Right ventricle myocardium inferior (tissue), 1 donor: ENCODE measurements at places on chromosomes 4 and X.

- DNase-seq = no peak
Measured at GRCh38 chrX:107566604-107567262, 61.6 kb upstream of the PRPS1 start.

GRCh38 chrX:141405853-141406492 lies 163.7 kb upstream of the SPANXC start:
- no peak for DNase-seq

DNA sequence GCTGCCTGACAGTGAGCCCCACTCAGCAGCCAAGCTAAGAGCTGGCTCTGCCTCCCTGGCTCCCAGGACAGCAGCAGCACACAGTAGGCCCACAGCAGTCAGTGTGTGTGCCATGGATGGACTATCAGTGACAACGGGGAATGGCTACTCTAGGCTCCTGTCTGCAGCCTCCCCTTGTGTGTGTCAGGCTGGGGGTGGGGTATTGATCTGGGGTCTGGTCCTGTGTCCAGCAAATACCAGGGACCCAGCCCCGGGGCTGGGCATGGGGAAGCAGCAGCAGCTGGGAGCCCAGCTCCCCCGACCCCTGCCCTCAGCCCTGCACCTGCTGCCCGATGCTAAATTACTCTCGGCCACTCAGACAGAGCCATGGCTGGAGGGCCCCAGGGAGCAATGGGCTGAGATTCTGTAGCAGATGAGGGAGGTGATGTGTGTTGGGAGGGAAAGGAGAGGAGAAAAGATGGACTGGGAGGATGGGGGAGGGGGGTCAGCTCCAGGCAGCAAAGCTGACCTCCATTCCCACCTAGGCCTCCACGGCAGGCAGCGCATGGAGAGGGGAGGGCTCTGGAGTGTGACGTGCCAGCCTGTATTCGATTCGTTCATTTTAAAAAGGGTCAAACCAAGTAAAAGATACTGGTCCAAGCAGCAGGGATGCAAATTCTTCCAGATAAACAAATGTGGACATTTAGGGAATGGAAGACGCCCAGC lies 61.3 kb upstream of the CRMP1 start:
- DNase-seq = no peak

GRCh38 chr4:130074096-130074495 lies 978.1 kb downstream of the C4orf33 start:
- no peak for DNase-seq

- DNase-seq = no peak
Measured at GRCh38 chr4:101259876-101260275, 87.5 kb downstream of the PPP3CA start.

- no peak for DNase-seq
Measured at GRCh38 chr4:169084954-169085353, 74.9 kb upstream of the CBR4 start.

DNA sequence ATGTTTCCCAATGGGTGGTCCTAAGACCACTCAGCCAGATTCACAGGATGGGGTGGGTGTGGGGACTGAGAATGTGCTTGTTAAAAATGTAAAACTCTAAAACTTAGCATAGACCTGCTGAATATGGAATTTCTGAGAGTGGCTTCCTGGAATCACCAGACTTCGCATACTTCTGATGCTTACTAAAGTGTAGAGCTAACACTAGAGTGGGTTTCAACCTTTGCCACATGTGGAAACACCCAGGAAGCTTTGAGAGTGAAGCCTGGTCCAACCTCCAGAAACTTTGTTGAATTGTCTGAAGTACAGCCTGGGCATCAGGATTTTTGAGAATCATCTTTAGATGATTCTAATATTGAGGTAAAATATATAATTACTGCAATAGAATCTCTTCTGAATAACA lies 167.8 kb upstream of the EDNRA start:
- DNase-seq = no peak
